ENCODE measurements at places on chromosomes 7 and 10. TPM values are rescaled to one million over a fixed set of nuclear protein-coding genes. Genes with fewer than 3 reads are reported as not detected.

Gene MSS51
- 4.0 TPM for polyA plus RNA-seq

DNA sequence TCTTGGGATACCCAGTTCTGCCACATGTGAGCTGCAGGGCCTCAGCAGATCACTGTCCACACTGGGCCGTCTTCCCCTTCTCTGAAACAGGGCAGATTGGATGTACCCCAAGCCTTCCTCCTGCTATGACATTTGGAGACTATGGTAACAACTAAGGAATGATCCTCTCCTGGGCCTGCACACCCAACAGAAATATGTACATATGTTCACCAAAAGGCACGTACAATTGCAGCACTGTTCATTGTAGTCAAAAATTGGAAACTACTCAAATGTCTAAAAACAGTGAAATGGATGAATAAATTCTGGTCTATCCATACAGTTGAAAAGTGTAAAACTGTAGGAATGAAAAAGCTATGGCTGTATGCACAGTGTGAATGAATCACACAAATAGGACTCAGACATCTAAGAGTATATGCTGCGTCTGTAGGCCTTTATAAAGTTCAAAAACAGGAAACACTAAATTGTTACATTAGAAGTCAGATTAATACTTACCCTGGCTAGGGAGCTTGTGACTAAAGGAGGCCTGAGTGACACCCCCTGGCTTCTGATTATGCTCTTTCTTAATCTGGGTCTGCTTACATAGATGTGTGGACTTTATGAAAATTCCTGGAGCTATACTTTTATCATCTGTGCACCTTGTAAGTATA lies 16.1 kb upstream of the XPNPEP1 start:
- no peak for DNase-seq

DNA sequence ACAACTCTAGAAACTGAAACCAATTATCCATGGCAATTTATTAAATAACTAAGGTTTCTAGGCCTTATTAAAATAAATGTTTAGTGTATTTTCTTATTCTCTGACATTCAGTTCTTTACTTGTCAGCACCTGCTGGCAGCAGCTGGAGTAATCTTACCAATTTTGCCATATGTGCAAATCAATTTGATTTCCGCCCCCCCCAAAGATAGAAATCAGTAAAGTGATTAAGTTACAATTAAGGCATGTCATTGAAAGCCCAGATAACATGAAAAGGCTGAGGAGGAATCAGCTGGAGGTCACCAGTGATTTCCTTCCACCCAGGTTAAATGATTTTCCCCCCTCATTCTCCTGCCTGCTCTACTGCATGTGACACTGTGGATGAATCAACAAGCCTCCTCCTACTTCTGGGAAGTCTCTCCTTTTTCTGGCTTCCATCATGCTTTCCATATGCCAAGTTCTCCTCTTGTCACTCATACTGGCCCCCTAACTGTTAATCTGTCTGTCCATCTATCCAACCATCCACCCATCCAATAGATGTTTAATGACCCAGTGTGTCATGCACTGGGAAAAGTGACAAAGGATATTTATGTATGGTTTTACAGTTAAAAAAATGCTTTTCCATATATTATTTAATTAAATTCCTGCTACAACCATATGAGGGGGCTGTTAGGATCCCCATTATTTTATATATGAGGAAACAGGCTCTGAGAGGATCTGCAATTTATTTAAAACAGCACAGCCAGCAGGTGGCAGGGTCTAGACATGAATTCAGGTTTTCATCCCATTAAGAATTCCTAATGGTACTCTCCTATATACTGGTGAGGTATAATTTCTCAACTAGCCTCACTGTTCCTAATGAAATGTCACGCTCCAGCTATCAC lies 116.5 kb downstream of the ATXN7L1 start:
- no peak for DNase-seq

DNA sequence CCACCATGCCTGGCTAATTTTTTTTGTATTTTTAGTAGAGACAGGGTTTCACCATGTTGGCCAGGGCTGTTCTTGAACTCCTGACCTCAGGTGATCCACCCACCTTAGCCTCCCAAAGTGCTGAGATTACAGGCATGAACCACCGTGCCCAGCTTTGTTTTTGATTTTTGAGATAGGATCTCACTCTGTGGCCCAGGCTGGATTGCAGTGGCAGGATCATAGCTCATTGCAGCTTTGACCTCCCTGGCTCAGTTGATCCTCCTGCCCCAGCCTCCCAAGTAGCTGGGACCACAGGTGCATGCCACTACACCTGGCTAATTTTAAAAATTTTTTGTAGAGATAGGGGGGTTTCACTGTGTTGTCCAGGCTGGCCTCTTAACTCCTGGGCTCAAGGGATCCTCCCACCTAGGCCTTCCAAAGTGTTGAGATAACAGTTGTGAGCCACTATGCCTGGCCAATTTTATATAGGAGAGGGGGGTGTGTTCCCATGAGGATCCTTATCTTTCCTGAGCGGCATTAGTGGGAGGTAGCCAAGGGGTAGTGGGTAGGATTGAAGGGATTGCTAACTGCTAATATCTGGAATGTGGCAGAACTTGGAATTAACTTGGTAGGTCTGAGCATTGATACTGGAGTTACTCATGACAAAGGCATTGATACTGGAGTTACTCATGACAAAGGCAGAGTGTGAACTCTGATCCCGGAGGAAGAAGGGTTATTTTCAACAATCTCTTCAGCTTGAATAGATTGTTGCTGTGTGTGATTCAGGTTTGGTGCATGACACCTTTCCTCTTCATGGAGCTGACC lies 1.0 kb upstream of the NOLC1 start:
- no peak for DNase-seq

Gene GIMAP6
- 28.0 TPM for polyA plus RNA-seq

DNA sequence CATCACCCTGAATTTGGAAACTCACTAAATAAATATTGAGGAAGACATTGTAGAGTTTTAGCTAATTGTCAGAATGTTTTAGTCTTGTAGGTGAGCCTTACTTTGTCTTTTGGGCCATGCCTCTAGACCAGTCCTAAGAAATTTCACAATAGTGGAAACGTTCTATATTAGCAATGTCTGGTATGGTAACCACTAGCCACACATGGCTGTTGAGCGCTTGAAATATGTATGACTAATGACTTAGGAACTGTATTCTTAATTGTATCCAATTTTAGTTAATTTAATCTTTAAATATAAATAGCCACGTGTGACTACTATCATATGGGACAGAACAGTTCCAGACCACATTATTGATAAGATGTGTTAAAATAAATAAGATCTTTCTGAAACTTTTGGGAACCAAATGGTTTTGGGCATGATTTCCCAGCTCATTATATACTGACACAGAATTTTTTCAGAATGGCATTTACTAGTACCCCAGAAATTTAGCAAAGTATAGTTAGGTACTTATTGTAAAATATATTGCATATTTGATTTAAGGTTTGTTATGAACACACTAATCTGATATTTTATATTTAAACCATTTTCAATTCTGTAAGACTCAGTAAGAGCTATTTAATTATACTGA lies 95.0 kb downstream of the VPS50 start:
- DNase-seq = no peak

- no peak for DNase-seq
Observed at GRCh38 chr10:29239569-29240472, 49.0 kb upstream of the LYZL1 start.

DNA sequence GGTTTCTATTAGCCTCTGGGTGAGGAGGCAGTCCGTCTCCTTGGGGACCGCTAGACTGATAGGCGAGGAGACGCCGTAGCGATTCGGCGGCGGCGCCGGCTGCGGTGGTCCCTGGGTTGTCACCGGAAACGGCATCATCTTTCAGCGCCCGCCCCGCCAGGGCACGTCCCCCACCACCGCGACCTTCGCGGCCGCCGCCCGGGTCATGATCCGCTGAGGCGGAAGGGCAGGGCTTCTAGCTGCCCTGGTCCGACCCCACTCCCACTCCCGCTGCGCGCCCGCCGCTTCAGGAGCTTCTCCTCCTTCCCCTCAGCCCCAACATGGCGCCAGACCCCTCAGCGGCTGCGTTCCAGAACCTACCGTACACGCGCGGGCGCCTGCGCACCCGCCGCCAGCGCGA lies at the start of gene PAPOLB:
Gene PAPOLB, minus strand, starts transcription at position 358 of the 400 bp plus-strand sequence. Its CDS starts 220 bp downstream, at position 138.
- DNase-seq = no peak

GRCh38 chr7:105951597-105951996 lies 11.5 kb upstream of the CDHR3 start:
- no peak for DNase-seq

DNA sequence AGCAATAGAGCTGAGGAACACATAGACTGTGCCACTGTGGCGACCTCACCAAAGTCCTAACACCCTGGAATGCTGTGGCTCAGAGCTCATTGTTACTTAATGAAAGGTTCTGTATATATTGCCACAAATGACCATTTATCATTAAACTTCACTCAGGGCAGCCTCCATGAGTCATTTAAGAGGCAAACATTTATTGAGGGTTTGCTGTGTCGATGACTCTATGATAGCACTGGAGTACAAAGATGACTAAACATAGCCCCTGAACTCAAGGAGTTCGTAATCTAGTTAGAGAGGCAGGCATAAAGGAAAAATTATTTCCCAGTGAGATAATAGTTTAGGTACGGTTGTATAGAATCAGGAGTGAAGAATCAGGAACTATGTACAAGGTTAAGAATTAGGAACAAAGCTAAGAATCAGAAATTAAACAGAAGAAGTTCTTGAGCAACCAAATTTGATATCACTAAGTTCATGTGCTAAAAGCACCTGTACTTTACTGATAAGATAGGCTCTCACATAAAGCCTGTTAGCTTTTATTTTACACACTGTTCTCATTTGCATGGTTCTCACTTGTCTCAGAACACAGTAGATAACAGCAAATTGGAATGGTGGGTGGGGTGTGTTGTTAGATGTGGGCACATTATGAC lies 7.9 kb downstream of the ENTPD7 start:
- no peak for DNase-seq

DNA sequence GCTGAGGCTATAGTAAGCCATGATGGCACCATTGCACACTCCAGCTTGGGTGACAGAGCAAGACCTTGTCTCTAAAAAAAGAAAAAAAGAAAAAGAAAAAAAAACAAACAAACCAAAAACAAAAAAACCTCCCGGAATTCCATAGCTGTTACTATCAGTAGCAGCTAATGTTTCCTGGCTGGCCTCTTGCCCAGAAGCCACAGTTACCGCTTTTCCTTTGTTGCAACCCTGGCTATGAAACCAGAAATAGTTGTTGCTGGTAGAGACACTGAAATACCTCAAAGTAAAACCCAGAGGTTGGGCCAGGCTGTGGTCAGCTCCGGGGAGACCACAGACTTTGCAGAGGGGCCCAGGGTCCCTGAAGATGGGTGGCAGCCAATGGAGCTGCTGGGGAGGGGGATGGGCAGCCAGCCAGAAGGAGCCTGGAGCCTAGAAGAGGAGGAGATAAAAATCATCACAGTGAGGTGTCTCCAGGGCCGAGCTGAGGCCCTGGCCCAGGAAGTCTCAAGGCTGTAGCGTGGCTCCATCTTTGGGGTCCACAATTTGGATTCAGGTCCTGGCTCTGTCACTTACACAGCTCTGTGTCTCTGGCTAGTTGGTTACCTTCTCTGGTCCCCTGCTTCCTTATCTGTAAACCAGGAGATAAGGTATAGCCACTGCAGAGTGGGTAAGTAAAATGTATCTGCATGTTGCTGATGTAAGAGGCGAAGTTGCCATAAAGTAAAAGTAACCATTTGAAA lies 3.4 kb upstream of the CHST12 start:
- DNase-seq = peak; percentile 85

GRCh38 chr7:127884066-127884559 lies 147.1 kb downstream of the LRRC4 start:
- no peak for DNase-seq

Gene SAMD9
- polyA plus RNA-seq = 11.0 TPM

GRCh38 chr7:23184709-23185359 lies 3.0 kb downstream of the NUP42 start:
- no peak for DNase-seq

GRCh38 chr10:10346390-10347150 lies 671.1 kb upstream of the CELF2 start:
- no peak for DNase-seq

Gene ZNF138
- polyA plus RNA-seq = 22.7 TPM

Gene NCF1
- polyA plus RNA-seq = 1.9 TPM

DNA sequence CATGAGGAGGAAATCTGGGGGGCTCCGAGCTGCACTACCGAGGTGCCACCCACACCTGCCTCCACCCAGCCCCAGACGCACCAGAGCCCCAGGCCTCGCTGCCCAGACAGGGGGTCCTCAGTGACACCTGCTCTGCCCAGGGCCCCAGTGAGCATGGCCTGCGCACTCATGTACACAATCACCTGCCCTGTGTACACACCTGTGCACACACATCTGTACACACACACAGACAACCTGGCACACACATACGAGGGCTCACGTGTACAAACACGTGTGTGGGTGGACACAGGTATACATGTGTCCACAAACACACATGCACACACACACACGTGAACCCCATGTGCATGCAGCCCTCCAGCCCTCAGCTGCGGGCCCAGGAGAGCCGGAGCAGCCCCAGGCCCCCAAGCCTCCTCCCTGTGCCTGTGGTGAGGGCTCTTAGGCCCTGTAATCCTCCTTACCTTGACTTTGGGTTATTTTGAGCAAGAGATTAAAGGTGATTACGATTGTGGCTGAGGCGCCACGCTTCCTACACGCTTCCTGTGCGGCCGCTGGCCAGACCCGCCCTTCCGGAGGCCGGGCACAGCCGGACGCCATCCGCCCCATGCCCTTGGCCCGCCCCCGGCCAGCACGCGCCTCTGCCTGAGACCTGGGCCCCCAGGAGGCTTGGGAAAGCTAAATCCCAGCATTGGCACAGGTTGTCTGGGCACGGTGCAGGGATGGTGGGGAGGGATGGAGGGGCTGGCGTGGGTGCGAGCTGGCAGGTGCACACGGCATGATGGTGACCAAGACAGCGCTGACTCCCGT lies 71.9 kb downstream of the ELFN1 start:
- DNase-seq = no peak

GRCh38 chr7:111732923-111733322 lies 170.6 kb upstream of the IMMP2L start:
- DNase-seq = no peak

DNA sequence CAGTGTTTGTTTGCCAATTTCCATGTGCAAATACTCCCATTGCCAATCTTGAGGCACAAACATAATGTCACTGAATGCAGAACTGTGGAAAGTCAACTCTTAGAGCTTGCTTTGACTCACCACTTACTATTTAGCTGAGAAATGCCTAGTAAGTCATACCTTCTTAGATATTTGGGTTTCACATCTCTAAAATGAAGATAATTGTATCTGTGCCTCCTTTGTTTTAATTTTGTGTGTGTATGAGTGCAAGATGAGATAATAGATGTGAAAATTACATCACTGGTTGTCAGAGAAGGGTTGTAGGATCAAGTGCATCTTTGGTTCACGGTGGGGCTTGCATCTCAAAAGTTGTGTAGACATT lies 407.5 kb downstream of the INHBA start:
- DNase-seq = no peak
